ENCODE measurements at places on chromosomes 1 and 21. TPM values are rescaled to one million over a fixed set of nuclear protein-coding genes. Genes with fewer than 3 reads are reported as not detected.

The IL6R gene
- total RNA-seq = 11.7 TPM

The MAP10 gene
- total RNA-seq = 3.7 TPM

The FCRL6 gene
- not detected for total RNA-seq

The C1orf94 gene
- not detected for total RNA-seq

The IL20 gene
- total RNA-seq = not detected

The NR5A2 gene
- total RNA-seq = not detected

The SPRR2F gene
- total RNA-seq = not detected

The RIPK4 gene
- 20.5 TPM for total RNA-seq

- no peak for DNase-seq
Measured at GRCh38 chr1:27656157-27656893, 15.7 kb downstream of the IFI6 start.

GRCh38 chr1:171366085-171366484 lies 52.1 kb downstream of the FMO4 start:
- no peak for DNase-seq

- DNase-seq = no peak
Measured at GRCh38 chr1:66692681-66693080, 59.6 kb upstream of the DYNLT5 start.

DNA sequence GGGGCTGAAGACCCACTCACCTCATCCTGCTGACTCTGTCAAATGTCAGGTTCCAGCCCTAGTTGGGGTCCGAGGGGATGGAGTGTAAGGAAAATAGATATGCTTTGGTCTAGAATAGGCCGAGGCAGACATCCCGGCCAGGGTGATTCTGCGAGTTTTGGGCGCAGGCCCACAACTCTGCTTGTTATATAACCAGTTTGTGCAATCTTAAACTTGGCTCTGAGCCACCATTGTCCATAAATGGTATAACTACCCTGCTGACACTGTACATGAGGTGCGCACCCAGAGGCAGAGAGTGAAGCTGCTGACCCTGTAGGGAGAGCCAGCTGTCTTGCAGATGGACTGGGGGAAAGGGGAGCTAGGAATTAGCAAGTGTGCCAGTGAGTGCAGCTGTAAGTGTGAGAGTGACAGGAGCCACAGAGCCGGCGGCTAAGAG lies 1388.8 kb downstream of the AMY1C start:
- DNase-seq = no peak

GRCh38 chr1:26690576-26691031 lies 5.2 kb upstream of the ARID1A start:
- no peak for DNase-seq

GRCh38 chr1:36297062-36297461 lies 9.1 kb upstream of the SH3D21 start:
- DNase-seq = no peak

DNA sequence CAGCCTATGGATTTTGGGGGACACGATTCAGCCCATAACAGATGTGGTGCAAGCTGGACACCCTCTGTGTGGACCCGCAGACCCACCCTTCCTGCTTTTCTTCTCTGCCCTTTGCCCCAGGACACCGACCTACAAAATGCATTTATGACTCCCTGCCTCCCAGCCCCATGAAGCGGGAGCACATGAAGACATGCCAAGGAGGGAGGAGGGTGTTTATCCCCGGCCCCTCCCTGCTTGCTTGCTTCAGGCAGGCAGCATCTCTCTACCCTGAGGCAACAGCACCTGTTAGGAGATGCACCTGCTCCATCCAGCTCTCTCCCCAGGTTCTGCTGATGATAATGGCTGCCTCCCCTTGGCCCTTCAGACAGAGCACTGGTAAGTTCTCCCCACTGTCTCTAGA lies 187.5 kb downstream of the PSMG1 start:
- DNase-seq = no peak

DNA sequence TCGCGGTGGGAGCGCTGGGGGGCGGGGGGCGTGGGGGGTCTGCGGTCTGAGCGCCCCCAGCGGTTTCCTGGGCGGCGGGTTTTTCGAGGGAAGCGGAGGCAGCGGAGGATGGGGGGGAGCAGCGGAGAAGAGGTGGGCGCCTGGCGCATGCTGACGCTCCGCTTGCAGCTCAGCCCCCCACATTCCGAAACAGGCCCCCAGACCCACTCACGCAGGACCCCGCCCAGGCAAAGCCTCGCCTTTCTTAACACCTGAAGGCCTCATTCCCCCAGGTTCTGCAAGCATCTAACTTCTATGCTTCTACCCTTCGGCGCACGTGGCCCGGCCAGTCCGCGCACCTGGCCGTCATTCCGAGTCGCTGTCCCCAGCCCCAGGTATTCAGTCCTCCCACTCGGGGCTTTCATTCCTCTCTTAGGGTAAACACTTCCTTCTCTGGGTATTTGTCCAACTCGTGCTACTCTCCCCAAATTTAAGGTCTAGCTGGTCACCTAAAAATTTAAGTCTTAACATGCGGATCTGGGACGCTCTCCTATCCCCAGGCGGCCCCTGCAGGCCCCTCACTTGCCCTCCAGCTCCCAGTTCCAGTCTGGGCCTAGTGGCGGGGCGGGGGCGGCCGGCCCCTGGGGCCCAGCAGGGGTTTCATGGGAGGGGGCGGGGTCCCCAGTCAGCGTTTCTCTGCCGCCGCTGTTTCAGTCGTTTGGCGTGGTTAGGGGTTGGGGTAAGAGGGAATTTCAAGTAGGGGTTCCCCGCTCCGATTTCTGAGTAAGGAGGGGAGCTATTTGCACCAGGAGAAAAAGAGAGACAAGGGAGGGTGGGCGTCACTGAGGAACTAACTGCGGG lies 2.8 kb upstream of the ZBTB7B start:
- no peak for DNase-seq

DNA sequence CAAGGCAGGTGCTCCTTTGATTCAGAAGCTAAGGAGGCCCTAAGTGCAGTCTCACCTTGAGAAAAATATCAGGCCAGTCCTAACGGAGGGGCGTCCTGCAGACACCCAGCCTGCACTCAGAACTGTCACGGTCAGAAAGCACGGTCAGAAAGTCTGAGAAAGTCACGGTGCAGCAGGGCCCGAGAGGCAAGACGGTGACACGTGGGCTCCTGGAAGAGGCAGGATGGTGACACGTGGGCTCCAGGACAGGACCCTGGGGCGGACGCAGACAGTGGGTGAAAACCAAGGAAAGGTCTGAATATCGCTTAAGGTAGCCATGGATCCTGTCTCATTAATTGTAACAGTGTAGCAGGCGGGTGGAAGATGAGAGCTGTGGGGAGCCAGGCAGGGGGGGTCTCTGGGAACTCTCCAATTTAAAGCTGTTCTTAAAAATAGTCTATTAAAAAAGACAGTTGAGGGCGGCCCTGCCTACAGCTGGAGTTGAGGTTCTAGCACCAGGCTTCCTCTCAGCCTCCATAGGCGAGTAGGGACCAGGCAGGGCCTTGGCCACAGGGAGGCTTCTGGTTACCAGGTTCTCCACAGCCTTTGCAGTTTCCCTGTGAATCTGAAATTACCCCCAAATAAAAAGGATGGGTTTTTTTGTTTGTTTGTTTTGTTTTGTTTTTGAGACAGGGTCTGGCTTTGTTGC lies 65.2 kb downstream of the FAAP20 start:
- DNase-seq = no peak

- no peak for DNase-seq
Measured at GRCh38 chr1:198335663-198336062, 178.9 kb downstream of the NEK7 start.

DNA sequence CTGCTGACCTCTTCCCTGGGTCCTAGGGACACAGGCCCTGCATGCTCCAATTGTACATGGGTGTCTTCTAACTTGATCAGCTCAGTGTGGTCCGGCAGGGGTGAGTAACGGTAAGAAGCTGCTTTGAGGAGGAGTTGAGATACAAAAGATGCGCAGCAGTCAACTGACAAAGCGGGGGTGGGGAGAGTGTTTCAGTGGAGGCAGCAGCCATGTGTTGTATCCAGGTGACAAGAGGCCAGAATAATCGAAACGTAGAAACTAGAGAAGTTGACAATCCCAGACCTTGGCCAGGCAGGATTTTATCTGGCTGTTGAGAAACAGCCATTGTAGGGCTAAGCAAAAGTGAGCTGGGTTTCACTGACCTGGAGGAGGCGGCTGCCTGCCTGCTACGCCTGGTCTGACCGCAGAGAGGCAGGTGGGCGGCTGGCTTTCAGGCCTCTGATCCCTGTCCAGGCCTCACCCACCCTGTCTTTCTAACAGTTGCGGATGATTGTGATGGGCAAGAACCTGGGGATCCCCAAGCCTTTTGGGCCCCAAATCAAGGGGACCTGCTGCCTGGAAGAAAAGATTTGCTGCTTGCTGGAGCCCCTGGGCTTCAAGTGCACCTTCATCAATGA lies 28.8 kb downstream of the PADI6 start:
- DNase-seq = no peak

DNA sequence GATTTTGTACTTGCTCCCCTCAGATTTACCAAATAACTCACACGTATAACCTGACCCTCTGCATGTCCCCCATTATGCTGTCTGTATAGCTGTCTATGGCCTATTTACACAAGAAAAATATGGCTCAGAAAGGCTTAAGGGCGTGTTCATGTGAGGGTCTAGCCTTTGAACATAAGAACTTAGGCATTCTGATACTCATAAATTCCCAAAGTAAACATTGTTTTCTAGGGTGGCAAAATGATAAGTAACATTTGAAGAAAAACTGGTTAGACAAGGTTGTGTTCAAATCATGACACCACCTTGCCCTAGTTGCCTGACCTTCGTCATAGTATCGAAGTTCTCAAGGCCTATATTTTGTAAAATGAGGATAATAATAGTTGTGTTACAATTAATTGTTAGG lies 394.6 kb downstream of the LRRIQ3 start:
- no peak for DNase-seq

DNA sequence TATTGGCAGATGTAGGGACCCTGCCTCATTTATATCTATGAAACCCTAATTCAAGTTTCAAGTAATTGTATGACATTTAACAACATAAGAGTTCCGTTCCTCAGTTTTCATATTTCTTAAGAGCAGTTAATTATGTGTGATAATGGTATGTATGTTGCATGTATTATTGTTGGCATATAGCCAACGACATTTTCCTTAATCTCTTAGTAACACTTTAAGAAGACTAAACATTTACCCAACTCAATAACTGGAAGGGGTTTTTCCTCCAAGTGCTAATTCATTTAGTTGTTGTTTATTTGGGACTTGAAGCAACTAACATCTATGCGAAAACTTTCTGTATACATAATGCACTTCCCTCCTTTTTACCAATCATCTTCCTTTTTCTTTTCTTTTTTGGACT lies 1.5 kb upstream of the RALGPS2 start:
- DNase-seq = no peak

- DNase-seq = no peak
Measured at GRCh38 chr1:205444931-205445645, 10.8 kb downstream of the BLACAT1 start.

GRCh38 chr1:225720937-225721336 lies 56.7 kb upstream of the SRP9 start:
- DNase-seq = no peak

DNA sequence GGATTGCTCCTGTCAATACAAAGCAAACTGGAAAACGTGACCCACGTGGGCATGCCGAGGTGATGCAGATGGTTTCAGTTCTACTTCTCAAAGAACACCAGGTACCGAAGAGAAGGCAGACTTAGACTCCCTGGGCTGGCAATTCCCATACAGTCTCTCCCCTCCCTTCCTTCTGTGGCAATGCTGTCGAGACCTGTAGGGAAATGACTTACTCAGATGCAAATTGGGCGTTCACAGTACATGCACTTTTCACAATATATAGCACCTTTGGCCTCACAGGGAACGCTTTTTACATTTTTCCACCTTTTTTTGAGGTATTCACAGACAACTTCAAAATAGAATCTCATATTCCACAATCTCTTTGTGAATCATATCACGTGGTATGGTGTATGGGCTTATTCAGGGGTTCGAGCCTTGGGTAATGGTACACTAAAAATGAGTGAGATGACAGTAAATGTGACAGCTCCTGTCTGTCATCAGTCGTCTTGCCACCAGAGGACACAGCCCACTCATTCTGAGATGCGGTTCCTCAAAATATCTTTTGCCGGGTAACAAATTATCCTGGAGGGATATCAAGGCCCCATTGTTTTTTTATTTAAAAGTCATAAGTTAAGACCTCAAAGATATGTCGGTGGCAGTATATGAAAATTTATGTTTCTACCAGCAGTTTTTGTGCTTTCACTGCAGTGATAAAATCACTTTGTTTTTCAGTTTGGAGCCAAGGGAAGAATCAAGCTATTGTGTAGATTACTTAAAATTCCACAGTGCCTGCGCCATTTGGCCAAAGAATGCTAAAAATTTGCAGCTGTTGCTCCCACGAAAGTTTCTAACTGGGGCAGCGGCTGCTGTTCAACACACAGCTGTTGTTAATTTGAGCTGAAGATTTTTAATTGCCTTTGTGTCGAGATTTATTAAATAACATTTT lies 168.4 kb downstream of the ZZZ3 start:
- no peak for DNase-seq

DNA sequence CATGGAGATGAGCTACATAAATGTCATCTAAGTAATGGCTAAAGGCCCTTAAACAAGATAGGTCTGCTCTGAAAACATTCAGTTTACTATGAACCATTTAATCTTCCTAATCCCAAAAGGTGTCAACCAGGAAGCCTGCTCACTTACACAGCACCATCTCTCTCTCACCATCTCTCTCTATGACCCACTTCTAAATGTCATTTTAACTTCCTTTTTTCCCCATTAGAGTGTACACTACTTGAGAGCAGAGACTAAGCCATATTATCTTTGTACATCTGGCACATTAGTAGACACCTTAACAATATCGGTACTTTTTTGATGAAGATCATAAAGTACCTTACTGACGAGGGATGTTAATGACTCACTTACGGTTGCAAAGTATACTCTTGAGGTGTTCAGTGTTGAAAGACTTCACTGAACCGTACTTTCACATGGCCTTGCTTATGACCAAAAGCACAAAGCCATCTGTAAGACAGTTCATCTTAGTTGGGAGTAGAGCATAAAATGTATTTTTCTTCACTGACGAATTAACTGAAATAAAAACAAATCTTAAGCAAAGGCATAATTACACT lies 25.4 kb downstream of the FBXO42 start:
- DNase-seq = no peak

DNA sequence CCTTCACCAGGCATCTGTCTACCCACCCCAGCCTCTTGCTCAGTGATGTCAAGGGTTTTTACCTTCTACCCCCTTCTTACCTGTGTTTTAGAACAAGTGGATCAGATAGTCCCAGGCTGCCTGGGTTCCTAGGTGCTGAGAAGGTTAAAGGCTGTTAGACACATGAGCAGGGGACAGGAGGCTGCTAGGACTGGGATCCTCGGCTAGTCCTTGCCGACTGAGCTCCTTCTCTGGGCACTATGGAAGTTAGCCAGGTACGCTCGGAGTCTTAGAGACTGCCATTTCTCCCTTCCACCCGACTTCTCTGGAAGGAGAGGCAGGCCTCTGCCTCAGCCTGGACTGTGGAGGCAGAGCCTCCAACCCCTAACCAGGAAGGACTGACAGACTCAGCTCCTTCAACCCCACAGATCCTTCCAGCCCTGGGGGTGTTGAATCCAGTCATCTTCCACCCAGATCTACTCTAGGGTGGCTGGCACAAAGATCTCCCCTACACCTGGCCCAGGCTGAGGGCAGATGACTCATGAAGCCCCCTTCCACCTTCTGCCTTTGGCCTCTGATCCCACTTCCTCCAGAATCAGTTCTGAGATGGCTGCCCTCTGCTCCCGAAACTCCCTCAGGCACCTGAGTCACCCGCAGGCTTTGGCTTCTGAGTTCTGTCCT lies at the start of gene DYNLT4:
DYNLT4 (minus strand) TSS at position 648 of the 660 bp plus-strand sequence. CDS start 683 bp downstream, outside the sequence.
- no peak for DNase-seq

- no peak for DNase-seq
Measured at GRCh38 chr1:170318141-170318540, 172.4 kb downstream of the NTMT2 start.

- DNase-seq = no peak
Measured at GRCh38 chr1:170908942-170909341, 26.4 kb upstream of the MROH9 start.
